HCT116 (cell line): ENCODE measurements at places on chromosomes 3 and 15. TPM values are rescaled to one million over a fixed set of nuclear protein-coding genes. Genes with fewer than 3 reads are reported as not detected.

DNA sequence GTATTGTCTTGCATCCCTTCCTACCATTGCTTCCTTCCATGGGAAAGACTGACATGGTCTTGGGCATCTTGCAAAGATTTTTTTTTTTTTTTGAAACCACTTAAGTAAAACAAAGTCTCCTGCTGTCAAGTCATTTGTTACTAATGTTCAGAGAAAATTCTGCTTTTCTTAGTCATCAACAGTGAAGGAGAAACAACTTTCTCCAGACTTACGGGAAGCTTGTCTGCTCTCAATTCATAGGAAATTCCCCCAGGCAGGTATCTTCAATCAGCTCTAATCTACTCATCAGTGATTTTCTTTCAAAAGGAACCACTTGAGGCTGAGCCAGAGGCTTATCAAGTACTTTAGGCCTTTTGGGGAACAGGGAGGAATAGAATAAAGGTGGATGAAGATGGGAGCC is 15.9 kb upstream of the DRD3 start:
- no peak overlapping the region for H3K27ac ChIP-seq
- H3K4me1 ChIP-seq, result no peaks in the 10 kb centered on the region
- DNase-seq, result no peak
- no peaks in the 10 kb centered on the region for H3K36me3 ChIP-seq

GRCh38 chr3:15535732-15536131 is 14.2 kb upstream of the COLQ start:
- no peaks in the 10 kb centered on the region for H3K27me3 ChIP-seq
- H3K36me3 ChIP-seq, result no peaks in the 10 kb centered on the region
- DNase-seq, result no peak
- H3K4me1 ChIP-seq, result no peaks in the 10 kb centered on the region
- no peak overlapping the region for H3K27ac ChIP-seq
- no peak overlapping the region for H3K4me3 ChIP-seq

GRCh38 chr3:138474163-138474562 is 39.7 kb downstream of the ESYT3 start:
- no peak overlapping the region for H3K27ac ChIP-seq
- H3K27me3 ChIP-seq, result no peaks in the 10 kb centered on the region
- H3K4me3 ChIP-seq, result no peak overlapping the region
- no peaks in the 10 kb centered on the region for H3K36me3 ChIP-seq
- H3K4me1 ChIP-seq, result peaks cover 1% of the 10 kb centered on the region; the same call in 1 of the 2 replicates

DNA sequence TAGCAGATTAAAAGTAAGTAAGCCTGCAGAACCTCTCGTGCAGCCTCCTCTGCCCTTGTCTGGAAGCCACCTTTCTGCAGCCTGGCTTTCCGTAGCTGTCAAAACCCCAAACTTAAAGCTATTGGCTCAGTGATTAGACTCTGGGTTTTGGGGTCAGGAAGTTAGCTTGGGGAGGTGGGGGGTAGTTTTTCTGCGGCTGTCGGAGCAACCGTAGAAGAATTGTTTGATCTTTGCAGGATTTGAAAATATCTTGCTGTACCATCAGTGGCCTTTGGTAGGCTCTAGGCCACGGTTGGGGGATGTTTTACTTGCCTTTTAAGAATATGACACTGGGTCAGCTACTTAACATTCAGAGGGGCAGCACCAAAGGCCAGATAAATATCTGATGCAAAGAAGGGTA is 88.4 kb upstream of the RASGRP1 start:
- no peaks in the 10 kb centered on the region for H3K36me3 ChIP-seq
- no peaks in the 10 kb centered on the region for H3K4me1 ChIP-seq
- no peak for DNase-seq
- no peak overlapping the region for H3K27ac ChIP-seq
- no peaks in the 10 kb centered on the region for H3K27me3 ChIP-seq

GRCh38 chr15:36722555-36722954 is 143.1 kb downstream of the CDIN1 start:
- no peaks in the 10 kb centered on the region for H3K27me3 ChIP-seq
- no peak for DNase-seq
- H3K4me1 ChIP-seq, result no peaks in the 10 kb centered on the region
- H3K27ac ChIP-seq, result no peak overlapping the region

DNA sequence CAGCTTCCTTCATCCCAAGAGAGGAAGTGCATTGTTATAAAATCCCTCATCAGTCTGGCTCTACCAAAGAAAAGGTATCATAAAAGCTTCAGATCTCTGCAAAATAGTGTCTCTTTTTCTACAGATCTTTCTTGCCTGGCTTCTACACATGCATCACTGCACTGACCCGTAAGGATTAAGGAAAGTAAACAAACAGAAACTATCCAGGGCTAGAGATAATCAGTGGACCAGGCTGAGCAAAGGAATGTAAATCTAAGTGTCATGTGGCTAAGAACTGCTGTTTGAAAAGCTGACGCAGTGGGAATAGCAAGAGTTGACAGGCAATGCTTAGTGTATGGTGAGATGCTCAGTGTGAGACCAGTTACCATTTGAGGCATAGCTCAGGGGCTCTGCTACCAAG is 339.7 kb downstream of the IL5RA start:
- no peaks in the 10 kb centered on the region for H3K4me1 ChIP-seq
- no peak overlapping the region for H3K4me3 ChIP-seq
- DNase-seq, result no peak
- no peaks in the 10 kb centered on the region for H3K36me3 ChIP-seq
- H3K27me3 ChIP-seq, result no peaks in the 10 kb centered on the region

DNA sequence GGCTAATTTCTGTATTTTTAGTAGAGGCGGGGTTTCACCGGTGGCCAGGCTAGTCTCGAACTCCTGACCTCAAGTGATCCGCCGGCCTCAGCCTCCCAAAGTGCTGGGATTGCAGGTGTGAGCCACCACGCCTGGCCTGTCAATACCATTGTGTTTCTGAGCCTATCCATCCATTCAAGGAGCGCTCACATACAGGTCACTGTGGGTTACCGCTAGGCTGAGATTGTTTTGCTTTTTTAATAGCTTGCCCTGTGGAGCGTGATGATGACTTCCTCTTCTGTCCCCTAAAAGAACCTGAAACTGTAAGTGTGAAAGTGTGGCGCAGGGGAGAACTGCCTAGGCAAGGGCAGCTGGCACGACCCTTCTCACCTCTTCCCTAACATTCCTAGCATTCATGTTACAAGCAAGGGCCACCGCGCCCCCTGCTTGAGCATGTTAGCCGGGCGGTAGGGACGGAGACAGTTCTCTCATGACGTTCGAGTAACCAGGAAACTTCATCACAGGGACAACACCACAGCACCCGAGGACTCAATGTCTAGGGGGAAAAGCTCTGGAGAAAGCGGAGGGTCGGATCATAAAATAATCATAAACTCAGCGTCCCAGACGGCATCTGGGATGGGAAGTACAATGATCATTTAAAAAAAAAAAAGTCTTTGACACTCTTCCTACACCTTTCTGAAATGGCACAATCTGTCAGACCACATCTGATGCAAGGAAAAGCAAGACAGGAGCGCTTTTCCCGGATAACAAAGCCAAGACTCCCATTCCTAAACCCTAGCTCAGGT is 790 bp downstream of the LAMP3 start:
- H3K27me3 ChIP-seq, result no peaks in the 10 kb centered on the region
- no peak overlapping the region for H3K27ac ChIP-seq
- no peak for DNase-seq
- H3K4me3 ChIP-seq, result peak overlapping the region; percentile 63
- peaks cover 3% of the 10 kb centered on the region; the same call in 1 of the 2 replicates for H3K4me1 ChIP-seq

DNA sequence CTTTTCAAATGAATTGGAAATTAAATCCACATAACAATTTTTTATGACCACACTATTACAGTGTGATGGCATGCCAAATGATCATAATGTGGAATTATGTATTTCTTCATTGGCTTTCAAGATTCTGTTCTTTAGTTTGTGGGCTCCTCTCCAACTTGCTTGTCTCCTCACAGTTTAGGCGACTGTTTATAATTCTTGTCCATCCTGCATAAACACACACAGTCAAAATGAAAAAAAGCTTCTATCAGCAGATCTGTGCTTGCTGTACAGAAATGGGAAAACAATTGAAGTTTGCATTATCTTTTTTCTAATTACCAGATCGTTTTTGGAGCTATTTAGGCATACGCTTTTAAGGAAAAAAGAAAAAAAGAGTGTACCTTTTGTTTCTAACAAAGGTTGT is 37.0 kb downstream of the OPA1 start:
- no peaks in the 10 kb centered on the region for H3K27me3 ChIP-seq
- no peak for DNase-seq
- H3K4me3 ChIP-seq, result no peak overlapping the region
- H3K27ac ChIP-seq, result no peak overlapping the region
- no peaks in the 10 kb centered on the region; the same call in 1 of the 2 replicates for H3K36me3 ChIP-seq
- H3K4me1 ChIP-seq, result no peaks in the 10 kb centered on the region

DNA sequence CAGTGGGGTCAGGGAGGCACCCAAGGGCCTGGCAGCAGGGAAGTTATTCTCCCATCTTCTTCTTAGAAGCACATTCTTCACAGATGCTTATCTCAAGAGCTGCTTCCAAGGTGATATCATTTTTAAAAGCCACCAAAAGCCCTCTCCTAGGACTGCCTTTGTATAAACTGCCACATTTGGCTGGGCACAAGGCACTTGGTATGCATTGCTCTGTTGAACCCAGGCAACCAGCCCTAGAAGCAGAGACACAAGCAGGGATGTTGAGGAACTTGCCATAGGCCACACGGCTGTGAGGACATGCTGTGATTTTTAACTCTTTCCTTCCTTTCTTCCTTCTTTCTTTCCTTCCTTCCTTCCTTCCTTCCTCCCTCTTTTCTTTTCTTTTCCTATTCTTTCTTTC is 7.4 kb upstream of the SLC6A1 start:
- no peak overlapping the region for H3K4me3 ChIP-seq
- no peak for DNase-seq
- H3K27me3 ChIP-seq, result peaks cover 68% of the 10 kb centered on the region
- no peak overlapping the region for H3K27ac ChIP-seq
- H3K4me1 ChIP-seq, result peaks cover 6% of the 10 kb centered on the region

GRCh38 chr15:31083370-31083780 is 18.1 kb downstream of the TRPM1 start:
- H3K36me3 ChIP-seq, result no peaks in the 10 kb centered on the region
- no peak overlapping the region for H3K4me3 ChIP-seq
- H3K4me1 ChIP-seq, result peaks cover 3% of the 10 kb centered on the region; the same call in 1 of the 2 replicates
- no peak for DNase-seq
- H3K27me3 ChIP-seq, result no peaks in the 10 kb centered on the region

DNA sequence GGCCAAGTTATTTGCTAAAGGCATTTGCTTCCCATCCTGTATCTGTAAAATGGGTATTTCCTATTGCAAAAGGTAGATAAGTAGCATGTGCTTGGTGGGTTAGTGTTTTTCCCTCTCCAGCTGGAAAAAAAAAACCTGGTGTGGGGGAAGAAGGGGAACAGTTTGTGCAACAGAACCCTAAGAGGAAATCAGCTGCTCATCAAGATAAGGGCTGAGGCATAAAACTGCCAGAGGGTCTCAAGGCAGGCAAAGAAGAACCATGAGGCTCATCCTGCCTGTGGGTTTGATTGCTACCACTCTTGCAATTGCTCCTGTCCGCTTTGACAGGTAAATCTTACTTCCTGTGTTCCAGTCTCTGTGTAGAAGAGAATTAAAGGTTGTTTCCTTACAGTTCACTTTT is at the start of gene CPA3:
Gene CPA3 (plus strand): TSS at position 248 of the 400 bp plus-strand sequence. CDS start 12 bp downstream, at position 260.
- DNase-seq, result no peak
- no peaks in the 10 kb centered on the region for H3K27me3 ChIP-seq
- H3K4me1 ChIP-seq, result no peaks in the 10 kb centered on the region
- no peak within 1 kb of the TSS for H3K4me3 ChIP-seq
- no peaks in the 10 kb centered on the region for H3K36me3 ChIP-seq
- no peak within 1 kb of the TSS for H3K27ac ChIP-seq

- peak overlapping the region; percentile 95 for H3K27ac ChIP-seq
- peak overlapping the region; percentile 93 for H3K4me3 ChIP-seq
- H3K36me3 ChIP-seq, result peaks cover 6% of the 10 kb centered on the region
These were observed 897 bp upstream of the TLE3 start for GRCh38 chr15:70098461-70099166.

GRCh38 chr15:35151782-35152181 is 66.7 kb upstream of the NANOGP8 start:
- no peak overlapping the region for H3K27ac ChIP-seq
- H3K4me3 ChIP-seq, result no peak overlapping the region
- DNase-seq, result no peak
- H3K4me1 ChIP-seq, result no peaks in the 10 kb centered on the region

- H3K4me1 ChIP-seq, result no peaks in the 10 kb centered on the region
- no peak overlapping the region for H3K4me3 ChIP-seq
- no peaks in the 10 kb centered on the region for H3K36me3 ChIP-seq
- no peaks in the 10 kb centered on the region for H3K27me3 ChIP-seq
- no peak for DNase-seq
- H3K27ac ChIP-seq, result no peak overlapping the region
These were observed 279.0 kb downstream of the LPP start for GRCh38 chr3:188432802-188433520.

GRCh38 chr3:194571491-194572142 is 61.6 kb downstream of the TMEM44 start:
- H3K4me3 ChIP-seq, result no peak overlapping the region
- no peaks in the 10 kb centered on the region for H3K36me3 ChIP-seq
- H3K4me1 ChIP-seq, result peaks cover 3% of the 10 kb centered on the region; the same call in 1 of the 2 replicates
- DNase-seq, result no peak

- no peaks in the 10 kb centered on the region for H3K36me3 ChIP-seq
- no peak overlapping the region for H3K4me3 ChIP-seq
- peaks cover 10% of the 10 kb centered on the region; the same call in 1 of the 2 replicates for H3K4me1 ChIP-seq
- no peak for DNase-seq
- H3K27ac ChIP-seq, result no peak overlapping the region
- H3K27me3 ChIP-seq, result no peaks in the 10 kb centered on the region
These were observed 3.8 kb downstream of the FAM43A start for GRCh38 chr3:194689493-194689944.

GRCh38 chr3:39499651-39500273 is 32.3 kb downstream of the MOBP start:
- H3K4me1 ChIP-seq, result peaks cover 11% of the 10 kb centered on the region; the same call in 1 of the 2 replicates
- H3K27me3 ChIP-seq, result peaks cover 23% of the 10 kb centered on the region
- DNase-seq, result no peak
- no peak overlapping the region for H3K27ac ChIP-seq
- no peak overlapping the region for H3K4me3 ChIP-seq

GRCh38 chr3:140276703-140277102 is 341.7 kb downstream of the CLSTN2 start:
- no peak overlapping the region for H3K4me3 ChIP-seq
- no peaks in the 10 kb centered on the region for H3K36me3 ChIP-seq
- peaks cover 41% of the 10 kb centered on the region for H3K27me3 ChIP-seq
- no peak overlapping the region for H3K27ac ChIP-seq

- H3K27ac ChIP-seq, result no peak overlapping the region
- DNase-seq, result no peak
- no peak overlapping the region for H3K4me3 ChIP-seq
- no peaks in the 10 kb centered on the region for H3K4me1 ChIP-seq
These were observed 194.3 kb downstream of the CDIN1 start for GRCh38 chr15:36773698-36774097.

STRA6 gene
- total RNA-seq, result 0.54 TPM

CSPG5 gene
- 3.8 TPM for total RNA-seq

FOXB1 gene
- not detected for total RNA-seq

MYO5C gene
- 34.0 TPM for total RNA-seq

GOLGA8J gene
- total RNA-seq, result not detected

GABRR3 gene
- not detected for total RNA-seq

DUOXA2 gene
- total RNA-seq, result not detected

BDH1 gene
- total RNA-seq, result 26.6 TPM

ZBTB20 gene
- total RNA-seq, result 42.1 TPM

STAC gene
- not detected for total RNA-seq

OCA2 gene
- not detected for total RNA-seq

AAGAB gene
- 52.0 TPM for total RNA-seq

ATP13A5 gene
- not detected for total RNA-seq
